Left renal cortex interstitium (tissue), 4 donors: ENCODE measurements at places on chromosomes 7 and 10. TPM values are rescaled to one million over a fixed set of nuclear protein-coding genes. Genes with fewer than 3 reads are reported as not detected.

GRCh38 chr10:86070278-86070677 lies 296.3 kb downstream of the GRID1 start:
- no peak for DNase-seq

- no peak for DNase-seq
Observed at GRCh38 chr7:120931243-120931642, 19.3 kb upstream of the ING3 start.

DNA sequence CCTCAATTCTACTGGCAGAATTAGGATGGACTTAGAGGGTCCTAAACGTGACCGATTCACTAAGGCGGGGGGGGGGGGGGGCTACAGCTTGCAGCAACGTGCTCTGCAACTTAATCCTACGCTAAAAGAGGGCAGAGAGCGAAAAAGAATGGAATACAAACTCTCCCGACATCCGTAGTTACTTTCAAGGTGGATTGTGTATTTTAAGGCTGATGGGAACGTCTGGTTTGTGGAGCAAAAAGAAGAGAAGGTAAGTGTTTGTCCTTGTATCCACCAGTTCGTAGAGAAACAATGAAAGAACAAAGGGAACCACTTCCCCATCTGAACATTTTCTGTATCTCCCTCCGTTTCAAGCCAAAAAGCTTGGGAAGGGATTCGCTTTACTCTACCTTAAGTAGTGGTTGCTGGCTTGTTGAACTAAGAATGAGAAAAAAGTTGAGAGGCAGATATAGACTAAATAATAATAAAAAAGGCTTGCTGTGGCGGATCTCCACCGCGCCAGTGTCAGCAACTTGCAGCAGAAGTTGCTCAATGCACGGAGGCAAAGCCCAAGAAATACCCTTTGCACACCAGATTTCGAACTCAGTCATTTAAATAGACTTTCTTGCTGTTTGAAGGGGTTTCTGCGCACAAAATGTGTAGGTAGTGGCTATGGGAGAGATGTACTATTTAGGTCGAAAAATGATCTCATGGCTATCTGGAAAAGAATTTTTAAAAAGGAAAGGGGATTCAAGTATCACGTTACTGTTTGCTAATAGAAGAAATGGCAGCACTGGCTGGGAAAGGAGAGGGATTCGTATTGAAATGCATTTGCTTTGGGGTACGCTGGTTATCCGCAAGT lies 736 bp downstream of the SKIDA1 start:
- DNase-seq = no peak

The ODAD2 gene
- 1.1 TPM for polyA plus RNA-seq

GRCh38 chr7:115940460-115941060 lies 90.0 kb downstream of the TFEC start:
- no peak for DNase-seq

GRCh38 chr7:75914169-75914654 lies 743 bp upstream of the POR start:
- no peak for DNase-seq

GRCh38 chr7:149479568-149479967 lies 18.0 kb downstream of the ZNF746 start:
- DNase-seq = no peak
